ENCODE measurements at places on chromosomes 12 and 14. TPM values are rescaled to one million over a fixed set of nuclear protein-coding genes. Genes with fewer than 3 reads are reported as not detected.

Gene RNU6-8
- not detected for total RNA-seq

Gene FAM186B
- total RNA-seq = 0.16 TPM

Gene IGF1
- 0.30 TPM for total RNA-seq

Gene KCNJ8
- total RNA-seq = 0.34 TPM

Gene CD9
- total RNA-seq = 248 TPM

Gene OR4E2
- not detected for total RNA-seq

Gene PALS1
- 9.2 TPM for total RNA-seq

Gene NOVA1
- 5.3 TPM for total RNA-seq

Gene CEBPE
- not detected for total RNA-seq

Gene DHRS2
- total RNA-seq = 5.7 TPM

Gene TPI1
- total RNA-seq = 1,427 TPM

Gene SDR9C7
- not detected for total RNA-seq

Gene NOS1
- total RNA-seq = 0.54 TPM

Gene DDX23
- 80.3 TPM for total RNA-seq

Gene TMEM52B
- 0.13 TPM for total RNA-seq

Gene KRT72
- total RNA-seq = not detected

Gene GNB3
- 1.9 TPM for total RNA-seq

Gene SLC39A5
- not detected for total RNA-seq

Gene SIX6
- total RNA-seq = not detected

Gene OR6C2
- total RNA-seq = not detected

Gene ITGA5
- total RNA-seq = 119 TPM

Gene AQP6
- total RNA-seq = not detected

Gene PLEKHD1
- total RNA-seq = not detected

Gene OXA1L
- 168 TPM for total RNA-seq

Gene CLEC4D
- total RNA-seq = not detected

Gene LUM
- 0.21 TPM for total RNA-seq

Gene HOXC5
- 0.43 TPM for total RNA-seq

Gene ORMDL2
- total RNA-seq = 73.6 TPM

Gene RFX4
- not detected for total RNA-seq

Gene TSHR
- not detected for total RNA-seq

Gene RAB5B
- total RNA-seq = 34.3 TPM

Gene SERPINA12
- total RNA-seq = not detected

Gene EIF2S1
- total RNA-seq = 226 TPM

Gene SLC6A13
- 0.11 TPM for total RNA-seq

Gene SERPINA1
- 3.1 TPM for total RNA-seq

Gene GPRC5D
- not detected for total RNA-seq

Gene OVCH1
- total RNA-seq = not detected

Gene TAS2R50
- not detected for total RNA-seq

Gene OR6J1
- not detected for total RNA-seq

Gene TAS2R14
- total RNA-seq = 0.38 TPM

Gene ZDHHC22
- total RNA-seq = 0.11 TPM

Data from A549 treated with RU486 at 1 μM for 4 hours (cell line).